Hematopoietic multipotent progenitor cell treated with erythropoietin and hydrocortisone succinate and interleukin-3 and kit ligand, for 17 days (in vitro differentiated cells): ENCODE measurements at places on chromosomes 3 and 15.

GRCh38 chr3:122102191-122102935, 47.2 kb downstream of the CD86 start:
- DNase-seq = no peak

- peak; percentile 83 for DNase-seq
Observed at GRCh38 chr15:43769584-43770228, 7.1 kb downstream of the ELL3 start.

DNA sequence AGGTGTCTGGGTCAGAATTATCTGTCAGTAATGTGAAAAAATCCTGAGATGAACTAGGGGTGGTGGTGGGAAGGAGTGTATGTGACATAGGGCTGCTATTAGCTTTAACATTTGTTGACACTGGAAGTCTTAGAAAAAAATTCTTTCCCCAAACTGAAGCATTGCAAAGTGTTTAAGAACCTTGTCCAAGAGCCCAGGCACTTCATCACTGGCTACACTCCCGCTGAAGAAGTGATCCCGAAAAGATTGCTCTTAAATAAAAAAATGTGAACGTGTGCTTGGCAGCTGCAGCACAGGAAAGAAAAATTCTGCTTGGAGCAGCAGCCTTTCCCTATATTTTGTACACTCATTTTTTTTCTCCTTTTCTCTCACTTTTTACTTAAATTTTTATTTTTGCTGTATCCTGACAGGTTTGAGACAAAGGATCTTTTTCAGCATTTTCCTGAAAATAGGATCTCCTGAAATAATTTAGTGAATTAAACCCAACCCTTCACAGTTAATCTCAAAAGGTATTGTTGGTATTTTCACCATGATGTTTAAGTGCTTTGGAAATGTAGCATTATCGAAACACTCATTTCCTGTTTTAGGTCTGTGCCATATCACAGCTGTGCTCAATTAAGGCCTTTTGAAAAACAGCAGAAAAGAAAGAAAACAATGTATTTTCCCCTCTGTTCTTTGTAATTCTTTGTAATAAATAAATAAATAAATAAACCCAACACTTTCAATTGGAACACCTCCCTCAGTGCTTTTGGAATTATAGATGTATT, 477.6 kb downstream of the ZNF385D start:
- DNase-seq = no peak

DNA sequence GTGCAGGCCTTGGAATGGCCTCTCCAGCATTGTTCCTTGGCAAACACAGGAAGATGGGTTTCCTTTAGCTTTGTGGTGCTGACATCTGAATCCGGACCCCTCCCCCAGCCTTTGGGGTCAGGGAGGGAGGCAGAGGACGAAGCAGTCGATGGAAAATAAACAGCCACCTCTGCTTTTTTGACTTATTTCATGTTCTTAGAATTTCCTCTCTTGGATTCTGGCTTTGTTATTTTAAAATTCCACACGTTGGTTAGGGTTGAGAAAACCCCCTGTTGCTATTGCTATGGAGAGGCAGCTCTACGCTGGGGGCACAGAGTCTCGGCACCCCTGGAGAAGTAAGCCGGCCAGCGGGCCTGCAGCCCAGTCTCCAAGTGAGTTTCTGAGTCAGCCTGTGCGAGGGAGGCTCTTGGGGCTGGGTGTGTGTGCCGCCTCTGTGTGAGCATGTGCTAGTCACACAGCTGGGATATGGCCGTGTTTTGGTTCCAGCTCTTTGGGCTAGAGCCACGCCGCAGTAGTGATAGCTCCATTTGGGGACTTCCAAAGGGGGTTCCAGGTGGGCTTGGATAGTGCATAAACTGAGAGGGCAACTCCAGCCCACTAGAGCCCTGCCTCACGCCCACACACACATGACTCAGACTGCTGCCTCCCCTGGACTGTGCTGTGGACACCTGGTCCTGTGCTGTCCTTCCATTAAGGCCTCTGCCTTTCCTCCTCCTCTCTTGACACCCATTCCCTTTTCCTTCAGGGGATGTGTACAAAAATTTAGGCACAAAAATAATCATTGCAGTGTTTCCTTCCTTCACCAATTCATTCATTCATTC, 58.8 kb downstream of the AMOTL2 start:
- DNase-seq = no peak

- no peak for DNase-seq
Observed at GRCh38 chr15:59538494-59538893, 73.1 kb upstream of the GCNT3 start.

- DNase-seq = no peak
Observed at GRCh38 chr3:192883512-192883911, 34.1 kb downstream of the MB21D2 start.

DNA sequence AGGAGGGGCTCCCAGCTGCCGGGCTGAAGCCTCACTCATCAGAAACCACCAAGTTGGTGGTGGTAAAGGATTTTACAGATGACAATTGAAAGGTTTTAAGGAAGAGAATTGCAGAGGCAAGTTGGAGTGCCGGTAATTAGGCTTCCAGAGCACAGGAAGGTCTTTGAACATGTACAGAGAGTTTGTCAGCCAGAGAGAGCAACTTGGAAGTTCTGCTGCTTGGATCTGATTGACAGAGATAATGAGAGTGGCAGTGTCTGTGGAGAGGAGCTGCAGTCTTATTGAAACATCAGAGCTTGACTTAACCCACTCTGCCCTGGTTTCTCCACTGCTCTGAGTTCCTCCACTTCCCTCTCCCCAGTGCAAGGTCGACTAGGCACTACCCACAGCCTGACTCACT, 448.6 kb downstream of the EPHB1 start:
- no peak for DNase-seq

- no peak for DNase-seq
Observed at GRCh38 chr3:25801786-25802185, 11.9 kb downstream of the OXSM start.

- DNase-seq = no peak
Observed at GRCh38 chr3:47571391-47572175, 7.1 kb downstream of the CSPG5 start.

DNA sequence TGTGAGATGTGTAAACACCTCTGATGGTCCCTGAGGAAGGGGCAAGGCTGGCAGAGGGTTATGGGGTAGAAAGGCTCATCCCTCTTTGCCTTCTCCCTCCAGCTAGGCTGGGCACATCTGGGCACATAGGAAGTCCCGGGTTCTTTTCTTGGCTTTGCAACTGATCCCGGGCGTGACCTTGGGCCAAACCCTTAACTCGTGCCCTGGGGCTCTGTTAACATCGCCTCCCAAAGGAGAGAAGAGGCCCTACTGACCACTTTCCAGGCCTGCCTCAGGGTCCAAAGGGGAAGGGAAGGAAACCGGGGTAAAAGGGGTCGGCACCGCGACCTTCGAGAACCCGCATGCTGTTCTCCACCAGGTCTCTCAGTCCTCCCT, 549 bp downstream of the C3orf18 start:
- no peak for DNase-seq

GRCh38 chr3:159619341-159619885, 369.2 kb upstream of the IL12A start:
- DNase-seq = no peak

GRCh38 chr3:10169000-10169496, 4.3 kb downstream of the IRAK2 start:
- DNase-seq = no peak

DNA sequence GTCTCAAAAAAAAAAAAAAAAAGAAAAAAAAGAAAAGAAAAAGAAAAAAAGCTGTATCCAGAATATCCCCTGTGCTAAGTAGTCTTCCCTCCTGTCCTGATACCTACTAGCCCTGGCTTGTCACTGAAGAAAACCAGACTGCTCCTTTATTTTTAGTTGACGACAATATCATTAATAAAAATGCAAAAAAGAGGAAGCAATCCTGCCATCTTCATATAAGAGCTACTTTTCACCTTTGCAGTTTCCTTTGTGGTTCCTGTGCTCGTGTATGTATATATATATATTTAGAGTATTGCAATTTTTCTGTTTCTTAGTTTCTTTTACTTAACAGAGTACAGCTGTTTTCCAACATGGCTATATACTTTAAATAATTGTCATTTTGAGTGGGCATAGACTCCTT, 13.6 kb downstream of the C3orf20 start:
- no peak for DNase-seq

- no peak for DNase-seq
Observed at GRCh38 chr3:10434938-10435336, 70.4 kb downstream of the ATP2B2 start.

DNA sequence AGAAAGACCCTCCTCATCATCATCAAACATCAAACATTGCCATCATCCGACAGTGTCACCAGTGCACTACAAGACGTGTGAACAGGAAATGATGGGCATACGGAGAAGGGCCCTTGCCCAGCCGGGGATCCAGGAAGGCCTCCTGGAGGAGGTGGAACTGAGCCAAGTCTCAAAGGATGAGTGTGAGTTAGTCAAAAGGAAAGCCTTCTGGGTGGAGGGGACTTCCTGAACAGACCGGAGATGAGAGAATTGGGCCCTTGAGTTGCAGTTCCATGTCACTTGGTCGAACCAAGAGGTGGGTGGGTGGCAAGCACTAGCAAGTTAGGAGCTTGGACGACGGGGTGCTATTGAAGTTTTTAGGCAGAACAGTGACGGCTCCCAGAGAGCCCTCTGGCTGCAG, 8.5 kb downstream of the SEMA4B start:
- DNase-seq = no peak

DNA sequence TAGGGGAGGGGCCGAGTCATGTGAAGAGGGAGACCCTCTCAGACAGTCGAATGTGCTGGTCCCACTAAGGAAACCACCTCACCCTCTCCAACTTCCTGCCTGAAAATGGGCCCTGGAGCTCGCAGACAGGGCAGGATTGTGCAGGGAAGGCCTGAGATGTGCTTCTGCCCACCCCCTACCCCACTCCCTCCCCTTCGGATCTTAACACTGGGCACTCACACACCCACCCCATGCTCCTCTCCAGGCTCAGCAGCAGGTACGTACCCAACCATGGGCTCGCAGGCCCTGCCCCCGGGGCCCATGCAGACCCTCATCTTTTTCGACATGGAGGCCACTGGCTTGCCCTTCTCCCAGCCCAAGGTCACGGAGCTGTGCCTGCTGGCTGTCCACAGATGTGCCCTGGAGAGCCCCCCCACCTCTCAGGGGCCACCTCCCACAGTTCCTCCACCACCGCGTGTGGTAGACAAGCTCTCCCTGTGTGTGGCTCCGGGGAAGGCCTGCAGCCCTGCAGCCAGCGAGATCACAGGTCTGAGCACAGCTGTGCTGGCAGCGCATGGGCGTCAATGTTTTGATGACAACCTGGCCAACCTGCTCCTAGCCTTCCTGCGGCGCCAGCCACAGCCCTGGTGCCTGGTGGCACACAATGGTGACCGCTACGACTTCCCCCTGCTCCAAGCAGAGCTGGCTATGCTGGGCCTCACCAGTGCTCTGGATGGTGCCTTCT, 20.0 kb downstream of the ATRIP start:
- peak; percentile 6 for DNase-seq

DNA sequence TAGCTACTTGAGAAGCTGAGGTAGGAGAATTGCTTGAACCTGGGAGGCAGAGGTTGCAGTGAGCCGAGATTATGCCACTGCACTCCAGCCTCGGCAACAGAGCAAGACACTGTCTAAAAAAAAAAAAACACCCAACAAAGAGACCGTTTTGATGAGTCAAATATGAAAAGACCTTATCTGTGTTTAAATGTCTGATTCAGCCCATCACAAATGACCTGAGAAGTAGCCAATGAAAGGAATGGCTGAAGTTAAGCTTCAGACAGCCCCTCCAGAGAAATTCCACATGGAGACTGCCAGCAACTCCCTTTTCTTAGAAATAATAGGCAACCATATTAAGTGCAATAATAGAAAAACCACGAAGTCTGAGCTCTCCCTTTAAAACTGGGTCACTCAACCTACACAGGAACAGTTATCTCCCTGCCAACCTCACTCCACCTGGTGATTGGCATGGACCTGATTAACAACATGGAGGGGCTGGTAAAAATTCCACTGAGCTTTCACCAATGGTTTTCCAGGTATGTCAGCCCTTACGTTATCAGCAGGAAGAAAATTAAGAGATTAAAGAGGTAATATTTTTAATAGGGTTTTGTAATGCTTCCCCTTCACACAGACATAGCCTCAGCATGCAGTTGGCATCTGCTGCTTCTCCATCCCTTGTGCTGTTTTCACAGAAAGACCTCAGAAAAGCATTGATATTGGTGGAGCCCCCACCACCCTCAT, 238.1 kb upstream of the STT3B start:
- DNase-seq = no peak

DNA sequence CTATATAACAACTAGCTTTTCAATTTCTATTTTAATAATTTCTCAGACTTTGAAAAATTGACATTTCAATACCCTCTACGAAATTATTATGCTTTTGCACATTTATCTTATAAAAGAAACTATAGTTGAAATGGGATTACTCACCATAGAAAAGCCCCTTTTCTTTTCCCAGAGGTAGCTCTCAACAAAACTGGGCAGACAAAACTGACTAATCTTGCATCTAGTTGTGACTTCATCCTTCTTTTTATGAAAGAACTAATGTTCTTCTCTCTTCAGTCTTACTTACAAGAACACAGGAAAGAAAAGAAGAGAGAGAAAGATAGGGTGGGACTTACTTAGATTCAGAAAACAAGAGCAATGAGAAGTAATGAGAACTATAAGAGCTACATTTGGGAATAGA, 61.0 kb downstream of the GPR160 start:
- no peak for DNase-seq

DNA sequence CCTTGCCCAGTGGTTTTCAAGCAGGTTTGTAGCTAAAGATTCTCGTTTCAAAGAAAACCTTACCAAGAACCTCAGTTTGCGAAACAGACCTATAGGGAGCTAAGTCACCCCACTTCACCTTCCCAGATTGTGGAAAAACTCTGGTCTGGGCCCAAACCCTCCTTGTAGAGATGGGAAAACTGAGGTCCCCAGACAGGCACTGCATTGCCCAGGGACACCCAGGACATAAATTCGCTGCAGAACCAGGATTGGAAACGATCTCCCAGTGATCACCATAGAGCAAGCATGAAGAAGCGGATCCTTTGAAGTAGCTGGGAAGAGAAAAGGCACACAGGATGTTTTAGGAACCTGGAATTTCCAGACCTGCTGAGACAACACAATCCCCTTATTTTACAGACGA, 85.6 kb upstream of the PIAS1 start:
- DNase-seq = no peak

- DNase-seq = no peak
Observed at GRCh38 chr3:79040701-79041100, 727.1 kb downstream of the ROBO1 start.

GRCh38 chr15:52808996-52809395, 18.9 kb upstream of the ONECUT1 start:
- no peak for DNase-seq

DNA sequence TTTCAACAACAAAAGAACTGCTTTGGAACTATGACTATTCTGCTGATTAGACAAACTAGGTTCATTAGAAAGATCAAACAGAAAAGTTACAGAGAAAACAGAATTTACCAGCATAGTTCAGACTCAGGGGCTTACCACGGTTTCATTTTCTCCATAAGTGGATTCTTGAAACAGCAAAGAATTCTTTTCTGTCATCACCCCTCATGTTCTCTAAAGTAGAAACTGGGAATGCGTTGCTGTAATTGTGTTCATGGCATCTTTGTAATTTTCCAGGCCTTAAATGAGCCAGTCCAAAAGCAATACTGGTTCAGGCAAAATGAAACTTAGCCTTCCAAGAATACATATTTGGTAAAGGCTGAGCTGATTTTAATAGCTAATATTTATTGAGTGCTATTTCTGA, 287.8 kb downstream of the CHL1 start:
- no peak for DNase-seq

- DNase-seq = peak; percentile 67
Observed at GRCh38 chr15:35557544-35557943, 11.6 kb upstream of the DPH6 start.

- no peak for DNase-seq
Observed at GRCh38 chr3:134459562-134459961, 26.2 kb downstream of the ANAPC13 start.

GRCh38 chr3:136835813-136836510, 17.0 kb downstream of the SLC35G2 start:
- DNase-seq = no peak

GRCh38 chr3:188266562-188267274, 112.8 kb downstream of the LPP start:
- DNase-seq = no peak
